ENCODE measurements at places on chromosomes 12 and 14.

GRCh38 chr12:123934829-123935228 is 37.8 kb downstream of the CCDC92 start:
- DNase-seq, result no peak

DNA sequence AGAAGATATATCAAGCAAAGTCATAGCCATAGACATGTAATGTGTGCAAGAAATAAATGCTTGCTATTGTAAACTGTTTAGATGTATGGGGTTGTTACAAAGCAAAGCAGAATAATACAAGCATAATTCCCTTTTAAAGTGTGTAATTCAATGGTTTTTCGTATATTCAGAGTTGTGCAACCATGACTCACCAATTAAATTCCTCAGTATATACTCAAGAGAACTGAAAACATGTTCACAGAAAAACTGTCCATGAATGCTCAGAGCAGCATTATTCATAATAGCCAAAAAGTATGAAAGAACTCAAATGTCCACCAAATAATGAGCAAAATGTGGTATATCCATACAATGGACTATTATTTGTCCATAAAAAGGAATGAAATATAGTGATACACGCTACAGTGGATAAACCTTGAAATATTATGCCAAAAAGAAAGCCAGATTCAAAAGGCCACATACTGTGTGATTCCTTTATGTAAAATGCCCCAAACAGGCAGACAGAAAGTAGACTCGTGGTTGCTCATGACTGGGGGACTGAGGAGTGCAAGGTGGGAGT is 9.3 kb downstream of the GXYLT1 start:
- no peak for DNase-seq

DNA sequence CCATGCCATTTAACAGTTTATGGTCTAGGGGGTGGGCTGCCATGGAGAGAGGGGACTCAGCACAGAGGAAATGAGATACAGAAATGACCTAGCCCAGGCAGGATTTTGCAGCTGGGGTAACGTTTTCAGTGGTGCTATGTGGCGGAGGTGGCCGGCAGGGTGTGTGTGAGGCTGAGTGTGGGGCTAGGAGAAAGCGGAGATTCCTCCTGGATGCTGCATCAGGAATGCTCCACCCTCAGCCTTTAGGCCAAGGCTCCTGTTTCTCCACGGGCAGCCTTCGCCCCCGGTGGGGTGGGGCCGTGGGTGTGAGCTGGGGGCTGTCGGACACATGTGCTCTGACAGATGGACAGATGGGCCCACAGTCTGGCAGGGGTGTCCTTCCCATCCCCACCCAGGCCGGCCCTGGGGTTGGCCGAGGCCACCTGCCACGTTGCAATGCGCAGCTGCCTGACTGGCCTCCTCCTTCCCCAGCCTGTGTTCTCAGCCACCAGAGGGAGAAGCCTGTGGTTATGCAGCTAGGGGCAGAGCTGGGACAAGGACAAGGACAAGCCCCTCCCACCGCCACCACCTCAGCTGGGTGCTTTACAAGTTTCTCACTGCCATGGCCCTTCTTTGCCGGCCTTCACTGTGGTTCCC is 44.3 kb downstream of the TEAD4 start:
- DNase-seq, result no peak

- DNase-seq, result no peak
Observed at GRCh38 chr12:50276912-50277671, 6.2 kb downstream of the LIMA1 start.

GRCh38 chr12:64665514-64665913 is 55.2 kb downstream of the RASSF3 start:
- DNase-seq, result peak; percentile 30

DNA sequence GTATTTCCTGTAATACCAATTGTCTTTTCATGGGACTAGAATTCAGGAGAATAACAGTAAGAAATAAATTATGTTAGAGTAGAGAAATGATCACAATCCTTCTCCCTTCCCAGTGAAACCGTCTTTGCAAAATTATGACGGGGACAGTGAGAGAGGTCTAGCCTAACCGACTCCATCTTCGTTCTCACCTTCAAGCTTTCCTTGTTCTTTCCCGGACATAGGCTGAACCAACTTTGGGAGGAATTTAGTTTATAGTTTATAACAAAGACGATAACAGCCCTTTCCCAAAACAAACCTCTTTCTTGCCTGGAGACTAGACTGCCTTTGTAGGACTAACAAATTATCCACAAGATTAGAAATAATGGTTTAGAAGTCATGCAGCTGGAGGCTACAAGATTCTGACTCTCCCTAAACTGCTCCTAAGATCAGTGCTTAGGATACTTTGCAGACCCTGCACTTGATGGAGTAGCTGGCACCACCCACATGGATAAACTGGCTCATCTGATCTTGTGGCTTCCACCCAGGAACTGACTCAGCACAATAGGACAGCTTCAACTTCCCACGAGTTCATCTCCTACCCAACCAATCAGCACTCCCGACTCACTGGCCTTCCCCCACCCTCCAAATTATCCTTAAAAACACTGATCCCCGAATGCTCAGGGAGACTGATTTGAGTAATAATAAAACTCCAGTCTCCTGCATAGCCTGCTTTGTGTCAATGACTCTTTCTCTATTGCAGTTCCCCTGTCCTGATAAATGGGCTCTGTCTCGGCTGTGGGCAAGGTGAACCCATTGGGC is 521.2 kb upstream of the TBX3 start:
- DNase-seq, result no peak

GRCh38 chr12:29317556-29318363 is 63.2 kb downstream of the ERGIC2 start:
- no peak for DNase-seq

GRCh38 chr14:78358591-78358990 is 188.4 kb downstream of the NRXN3 start:
- no peak for DNase-seq

DNA sequence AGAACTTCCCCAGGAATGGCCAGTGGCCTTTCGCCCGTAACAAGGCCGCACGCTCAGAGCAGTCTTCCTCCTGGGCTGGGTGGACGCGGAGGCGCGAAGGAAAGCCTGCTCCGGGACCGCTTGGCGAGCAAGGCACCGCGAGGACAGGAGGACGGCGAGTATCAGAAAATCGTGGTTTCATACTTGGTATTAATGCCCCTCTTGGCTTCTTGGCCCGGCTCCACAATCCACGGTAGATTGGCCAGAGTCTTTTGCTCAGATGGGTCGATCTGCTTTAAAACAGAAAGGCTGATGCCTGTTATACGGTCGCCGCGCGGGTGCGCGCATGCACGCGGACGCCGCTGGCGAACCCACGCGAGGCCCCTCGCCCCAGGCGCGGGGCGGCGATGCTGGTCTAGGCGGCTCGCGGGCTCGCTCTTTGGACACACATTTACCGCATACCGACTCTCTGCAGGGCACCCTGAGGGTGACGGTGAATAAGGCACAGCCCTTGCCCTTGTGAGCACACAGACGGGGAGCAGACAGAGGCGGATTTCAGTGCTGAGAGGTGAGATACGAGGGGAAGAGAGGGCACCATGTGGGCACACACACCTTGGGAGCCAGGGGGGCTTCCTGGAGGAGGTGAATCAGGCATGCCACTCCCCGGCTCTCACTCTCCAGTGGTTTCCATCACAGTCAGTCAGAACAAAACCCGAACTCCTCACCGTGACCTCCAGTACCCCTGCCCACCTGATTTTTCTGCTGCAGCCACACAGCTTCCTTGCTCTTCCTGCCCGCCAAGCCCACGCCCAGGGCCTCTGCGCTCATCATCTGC is 100.7 kb downstream of the APAF1 start:
- DNase-seq, result peak; percentile 16
